ENCODE measurements at places on chromosomes 1 and 21. TPM values are rescaled to one million over a fixed set of nuclear protein-coding genes. Genes with fewer than 3 reads are reported as not detected.

- no peak for DNase-seq
These were observed 402.2 kb downstream of the SMYD3 start for GRCh38 chr1:246104927-246105326.

- DNase-seq = no peak
These were observed 154.2 kb downstream of the ZP4 start for GRCh38 chr1:237736372-237737029.

GRCh38 chr1:225963735-225964530 is 22.9 kb upstream of the LEFTY2 start:
- no peak for DNase-seq

GRCh38 chr21:18499761-18500376 is 96.3 kb upstream of the TMPRSS15 start:
- no peak for DNase-seq

GRCh38 chr21:31922881-31923280 is 50.1 kb downstream of the HUNK start:
- no peak for DNase-seq

Gene HDGF
- 151 TPM for total RNA-seq

Gene OR14K1
- not detected for total RNA-seq

- DNase-seq = peak; percentile 90
These were observed 140.9 kb upstream of the ARHGEF16 start for GRCh38 chr1:3313576-3313950.

Gene DSCAM
- total RNA-seq = not detected

Gene LRP8
- total RNA-seq = 11.3 TPM

DNA sequence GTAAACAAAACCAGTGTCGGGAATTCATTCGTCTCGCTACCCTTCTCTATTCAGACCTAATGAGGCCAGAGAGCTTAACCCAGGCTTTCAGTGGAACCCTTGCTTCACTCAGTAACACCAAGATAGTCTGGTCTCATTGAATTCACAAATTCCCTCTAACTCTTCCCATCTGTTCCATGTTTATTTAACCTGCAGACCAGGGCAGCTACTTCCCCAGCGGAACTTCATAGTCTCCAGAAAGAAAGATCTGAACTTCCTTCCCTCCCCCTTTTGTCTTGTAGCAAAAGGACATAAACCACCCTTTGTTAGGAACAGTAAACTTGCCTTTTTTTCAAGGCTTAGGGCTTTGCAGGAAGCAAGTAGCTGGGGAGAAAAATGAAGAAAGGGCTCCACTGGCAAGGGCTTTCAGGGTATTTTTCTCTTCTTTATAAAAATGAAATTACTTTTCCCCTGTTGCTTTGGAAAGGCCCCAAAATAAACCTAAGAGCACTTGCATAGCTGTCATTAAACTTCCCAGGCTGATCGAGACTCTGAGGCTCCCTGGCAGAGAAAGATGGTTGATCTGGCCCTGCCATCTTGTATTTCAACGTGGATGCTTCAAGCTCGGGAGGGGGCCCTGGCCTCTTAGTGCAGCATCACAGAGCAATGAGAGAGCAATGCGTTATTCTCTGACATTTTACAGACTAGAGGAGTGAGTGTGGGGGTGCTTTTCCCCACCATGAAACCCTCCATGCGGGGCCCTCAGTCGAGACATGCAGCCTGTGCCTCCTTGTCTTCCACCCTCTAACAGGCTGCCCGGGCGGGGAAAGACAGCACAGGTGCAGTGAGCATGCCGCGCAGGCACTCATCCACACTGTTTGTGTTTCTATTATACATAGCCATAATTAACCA is 30.0 kb downstream of the MIS18A start:
- DNase-seq = no peak

DNA sequence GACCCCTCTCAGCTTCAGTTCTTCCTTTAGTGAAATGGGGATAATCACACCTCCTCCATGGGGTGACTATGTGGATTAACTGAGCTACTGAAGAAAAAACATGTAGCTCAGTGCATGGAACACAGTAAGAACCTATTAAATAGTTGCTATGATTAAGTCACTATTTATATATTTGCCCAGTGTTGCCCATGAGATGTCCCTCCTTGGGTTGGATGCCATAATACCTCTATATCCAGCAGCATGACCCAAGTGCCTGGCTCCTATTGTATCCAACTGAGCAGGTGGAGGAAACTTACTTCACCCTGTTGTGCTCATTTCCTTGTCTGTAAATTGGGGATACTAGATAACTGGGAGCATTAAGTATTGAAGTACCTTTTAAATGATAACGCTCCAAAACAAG is 47.1 kb upstream of the CYP2J2 start:
- DNase-seq = no peak

Gene ACTL8
- not detected for total RNA-seq

DNA sequence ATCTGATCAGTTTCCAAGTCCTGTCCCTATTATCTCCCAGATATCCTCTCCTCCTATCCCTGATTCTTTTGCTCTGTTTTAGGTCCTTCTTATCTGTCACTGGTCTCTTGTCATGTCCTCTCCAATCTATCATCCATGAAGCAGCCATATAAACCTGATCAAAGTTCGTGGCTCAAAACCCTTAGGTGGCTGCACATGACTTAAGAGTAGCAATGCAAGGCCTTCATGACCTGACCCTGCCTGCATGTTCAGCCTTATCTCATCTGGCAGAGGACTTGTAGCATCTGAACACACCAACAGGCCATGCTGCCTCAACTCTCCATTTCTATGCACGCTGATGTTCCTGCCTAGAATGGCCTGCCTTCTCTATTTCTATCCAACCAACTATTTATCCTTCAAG is 65.2 kb downstream of the NOS1AP start:
- DNase-seq = no peak

DNA sequence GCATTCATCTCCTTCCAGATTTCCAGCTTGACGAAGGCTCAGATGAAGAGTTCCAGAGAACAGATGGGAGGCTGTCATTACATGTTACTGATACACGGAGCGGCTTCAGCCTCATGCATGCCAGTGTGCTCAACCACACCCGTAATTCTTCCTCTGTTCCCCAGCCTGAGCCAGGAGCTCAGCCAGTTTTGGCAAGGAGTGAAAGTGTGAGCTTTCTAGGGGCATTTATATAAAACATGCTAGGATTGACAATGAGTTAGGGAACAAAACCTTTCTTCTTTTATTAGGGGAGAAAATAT is 290.4 kb upstream of the PLXNA2 start:
- DNase-seq = no peak

- DNase-seq = no peak
These were observed 17.1 kb upstream of the A3GALT2 start for GRCh38 chr1:33338048-33338439.

- DNase-seq = no peak
These were observed 52.4 kb downstream of the ARHGEF10L start for GRCh38 chr1:17591814-17592430.

- DNase-seq = no peak
These were observed 39.3 kb downstream of the FASLG start for GRCh38 chr1:172698224-172698623.

Gene TMEM52
- total RNA-seq = not detected

Gene METTL18
- total RNA-seq = 11.4 TPM

- DNase-seq = no peak
These were observed 11.6 kb downstream of the SDCCAG8 start for GRCh38 chr1:243267471-243267880.

Gene POLR3GL
- 21.0 TPM for total RNA-seq

GRCh38 chr1:25098717-25099116 is 133.6 kb downstream of the SYF2 start:
- no peak for DNase-seq

GRCh38 chr1:225572422-225572821 is 80.5 kb downstream of the ENAH start:
- DNase-seq = no peak

Gene PRELP
- 128 TPM for total RNA-seq

Gene EXOSC10
- total RNA-seq = 71.5 TPM

Gene UBL4B
- total RNA-seq = not detected

DNA sequence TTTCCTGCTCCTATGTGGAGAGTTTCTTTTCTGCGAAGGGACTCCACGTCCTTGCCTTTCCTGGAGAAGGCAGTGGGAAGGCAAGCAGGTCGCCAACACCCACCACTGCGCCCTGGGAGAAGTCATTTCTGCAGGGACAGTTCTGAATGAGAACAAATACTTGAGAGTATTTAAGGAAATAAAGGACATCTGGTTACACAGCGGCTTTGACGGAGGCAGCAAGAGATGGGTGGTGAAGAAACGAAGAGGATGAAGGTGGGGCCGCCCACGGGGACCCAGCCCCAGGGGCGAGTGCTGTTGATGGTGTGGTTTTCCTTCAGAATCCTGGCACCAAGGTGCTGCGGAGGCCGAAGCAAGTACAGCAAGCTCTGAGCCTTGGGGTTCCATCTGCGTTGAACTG is 75.5 kb downstream of the PSMG1 start:
- no peak for DNase-seq
